ENCODE measurements at places on chromosomes 1 and 21.

- DNase-seq: no peak
Measured at GRCh38 chr1:60516996-60517395, 443.4 kb upstream of the C1orf87 start.

DNA sequence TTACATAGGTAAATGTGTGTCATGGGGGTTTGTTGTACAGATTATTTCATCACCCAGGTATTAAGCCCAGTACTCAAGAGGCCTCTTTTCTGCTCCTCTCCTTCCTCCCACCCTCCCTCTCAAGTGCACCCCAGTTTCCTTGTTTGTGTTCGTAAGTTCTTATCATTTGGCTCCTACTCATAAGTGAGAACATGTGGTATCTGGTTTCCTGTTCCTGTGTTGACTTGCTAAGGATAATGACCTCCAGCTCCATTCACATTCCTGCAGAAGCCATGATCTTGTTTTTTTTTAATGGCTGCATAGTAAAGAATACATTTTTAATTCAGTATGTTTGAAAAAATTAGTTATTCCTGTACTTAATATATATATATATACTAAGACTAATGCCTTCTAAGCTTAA lies 107.7 kb downstream of the CLDN17 start:
- DNase-seq: no peak

GRCh38 chr1:62247391-62248168 lies 52.9 kb downstream of the L1TD1 start:
- DNase-seq: peak; percentile 13

DNA sequence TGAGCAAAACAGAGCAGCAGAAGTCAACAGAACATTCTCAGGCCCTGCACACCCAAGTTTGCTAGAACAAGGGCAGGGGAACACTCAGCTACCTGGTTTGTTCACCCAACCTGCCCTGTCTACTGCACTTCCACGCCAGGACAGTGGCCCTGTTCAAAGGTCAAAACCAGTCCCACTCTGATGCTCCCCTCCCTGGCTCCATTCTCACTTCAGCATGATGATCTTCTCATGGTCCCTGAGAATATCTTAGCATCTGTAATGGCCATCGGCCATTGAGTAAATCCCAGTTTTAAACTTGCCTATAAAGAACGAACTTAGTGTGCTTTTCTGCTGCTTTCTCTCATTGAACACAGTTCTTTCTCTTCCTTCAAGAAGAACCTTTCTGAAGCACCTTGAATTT lies 293.6 kb downstream of the SMYD3 start:
- DNase-seq: no peak

DNA sequence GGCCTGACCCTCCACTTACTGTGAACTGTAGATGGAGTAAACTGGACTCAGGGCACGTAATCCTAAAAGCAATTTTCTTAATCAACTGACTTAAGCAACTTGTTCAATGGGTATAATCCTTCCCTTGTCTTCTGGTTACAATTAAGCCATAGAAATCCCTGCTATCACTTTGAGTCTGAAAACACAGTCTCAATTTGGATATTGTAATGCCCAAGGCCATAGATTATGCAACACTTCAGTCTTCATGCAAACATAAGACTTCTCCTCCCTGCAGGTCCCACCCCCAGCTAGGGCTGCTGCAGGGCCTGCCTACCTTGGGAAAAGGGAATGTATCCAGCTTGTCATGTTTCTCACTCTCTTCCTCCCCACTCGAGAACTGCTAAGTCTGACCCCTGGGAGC lies 6.2 kb upstream of the SLC5A9 start:
- DNase-seq: no peak

- DNase-seq: no peak
Measured at GRCh38 chr1:203229471-203230135, at the start of gene CHIT1. Gene CHIT1, minus strand, starts transcription at chr1:203229673. Its CDS starts 37 bp downstream, at chr1:203229636.

DNA sequence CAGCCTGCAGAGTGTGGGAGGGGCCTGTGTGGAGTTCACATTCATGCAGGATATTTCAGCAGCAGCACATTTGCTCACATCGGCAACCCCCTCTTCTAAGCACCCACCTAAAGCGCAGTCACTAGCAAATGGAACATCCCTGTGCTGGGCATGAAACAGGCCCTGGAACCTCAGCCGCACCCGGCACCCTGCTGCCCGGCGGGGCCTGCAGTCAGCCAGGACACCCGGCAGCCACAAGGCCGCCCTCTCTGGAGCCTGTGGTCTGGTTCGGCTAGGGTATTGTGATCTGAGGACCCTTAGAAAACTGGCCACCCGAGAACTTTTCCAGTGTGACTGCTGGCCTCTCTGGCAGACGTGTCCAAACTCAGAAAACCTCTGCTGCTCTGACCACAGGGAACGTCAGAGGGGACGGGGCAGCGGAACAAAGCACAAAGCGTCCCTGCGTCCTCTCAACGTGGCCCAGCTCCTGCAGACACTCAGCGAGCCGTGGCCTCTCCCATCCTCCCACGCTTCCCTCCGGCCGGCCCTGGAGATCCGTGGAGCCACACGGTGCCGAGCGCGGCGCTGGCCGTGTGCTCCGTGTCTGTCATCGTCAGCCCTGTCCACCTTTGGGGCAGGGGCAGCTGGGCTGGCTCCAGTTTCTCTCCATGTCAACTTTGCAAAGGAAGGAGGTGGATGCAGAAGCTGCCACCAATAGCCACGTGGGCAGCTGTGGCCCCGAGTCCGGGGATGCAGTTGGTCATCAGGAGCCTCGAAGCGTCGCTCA lies 175.9 kb upstream of the ARHGEF16 start:
- no peak for DNase-seq

DNA sequence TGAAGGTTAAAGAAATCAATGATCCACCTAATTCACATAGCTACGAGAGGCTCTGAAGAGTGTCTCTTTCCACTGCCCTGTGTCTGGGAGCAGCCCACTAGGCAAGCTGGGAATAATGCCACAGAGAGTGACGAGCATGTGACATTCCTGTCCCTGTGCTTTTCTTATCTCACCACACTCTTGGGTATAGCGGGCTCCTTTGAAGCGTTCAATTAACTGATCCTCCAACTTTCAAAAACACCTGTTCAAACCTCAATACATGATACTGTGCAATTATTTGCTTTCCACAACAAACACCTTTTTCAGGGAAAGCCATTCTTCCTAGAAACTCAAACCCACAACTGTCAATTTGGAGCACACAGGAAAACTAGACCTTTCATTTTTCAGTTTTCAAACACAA lies 43.4 kb downstream of the PLPP3 start:
- DNase-seq: no peak

- no peak for DNase-seq
Measured at GRCh38 chr1:150171801-150172200, 22.1 kb downstream of the PLEKHO1 start.

GRCh38 chr1:147772570-147772969 lies 12.2 kb upstream of the GJA5 start:
- no peak for DNase-seq

- no peak for DNase-seq
Measured at GRCh38 chr1:78603206-78603605, 17.0 kb upstream of the IFI44L start.

- peak; percentile 28 for DNase-seq
Measured at GRCh38 chr1:39901464-39901713, 328 bp downstream of the MYCL start.

- DNase-seq: no peak
Measured at GRCh38 chr21:32508558-32508957, 76.8 kb downstream of the TCP10L start.

GRCh38 chr1:204124639-204125038 lies 27.2 kb downstream of the ETNK2 start:
- DNase-seq: no peak

DNA sequence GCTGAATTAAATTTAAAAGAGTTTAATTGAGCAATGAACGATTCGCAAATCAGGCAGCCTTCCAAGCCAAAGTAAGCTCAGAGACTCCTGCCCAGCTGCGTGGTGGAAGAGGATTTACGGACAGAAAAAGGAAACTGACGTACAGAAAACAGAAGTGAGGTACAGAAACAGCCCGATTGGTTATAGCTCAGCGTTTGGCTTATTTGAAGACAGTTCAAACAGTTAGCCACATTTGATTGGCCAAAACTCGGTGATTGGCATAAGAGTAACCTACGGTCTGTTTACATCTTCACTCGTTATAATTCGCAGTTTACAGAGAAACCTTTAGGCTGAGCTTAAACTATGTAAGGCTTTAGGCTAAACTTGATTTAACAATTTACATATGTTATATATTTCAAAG lies 46.9 kb downstream of the CR1L start:
- DNase-seq: no peak

- DNase-seq: no peak
Measured at GRCh38 chr1:68142036-68142435, 90.3 kb downstream of the WLS start.

- DNase-seq: no peak
Measured at GRCh38 chr1:89640440-89640839, 7.5 kb downstream of the LRRC8C start.

GRCh38 chr21:39184050-39184980 lies 1.1 kb upstream of the PSMG1 start:
- no peak for DNase-seq

DNA sequence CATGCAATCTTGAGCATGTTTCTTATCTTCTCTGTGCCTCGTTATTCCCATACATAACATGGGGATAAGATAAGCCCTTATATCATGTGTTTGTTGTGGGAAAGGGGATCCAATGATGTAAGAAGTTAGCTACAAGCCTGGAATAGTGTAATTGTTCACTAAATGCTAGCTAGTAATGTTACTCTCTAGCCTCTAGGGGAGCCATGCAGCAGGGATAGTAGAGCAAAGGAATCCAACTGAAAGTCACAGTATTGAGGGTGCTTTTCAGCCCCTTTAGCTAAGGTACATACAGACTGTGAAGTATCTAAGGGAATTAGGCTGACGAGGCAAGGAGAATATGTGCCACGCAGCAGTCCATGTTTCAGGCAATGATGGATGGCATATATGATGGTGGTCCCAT lies 46.9 kb downstream of the IL23R start:
- DNase-seq: no peak

GRCh38 chr1:100627936-100628335 lies 90.0 kb downstream of the GPR88 start:
- no peak for DNase-seq

GRCh38 chr1:223543560-223543959 lies 121.9 kb downstream of the CAPN8 start:
- no peak for DNase-seq

- DNase-seq: no peak
Measured at GRCh38 chr1:154137888-154138287, 17.0 kb downstream of the NUP210L start.

DNA sequence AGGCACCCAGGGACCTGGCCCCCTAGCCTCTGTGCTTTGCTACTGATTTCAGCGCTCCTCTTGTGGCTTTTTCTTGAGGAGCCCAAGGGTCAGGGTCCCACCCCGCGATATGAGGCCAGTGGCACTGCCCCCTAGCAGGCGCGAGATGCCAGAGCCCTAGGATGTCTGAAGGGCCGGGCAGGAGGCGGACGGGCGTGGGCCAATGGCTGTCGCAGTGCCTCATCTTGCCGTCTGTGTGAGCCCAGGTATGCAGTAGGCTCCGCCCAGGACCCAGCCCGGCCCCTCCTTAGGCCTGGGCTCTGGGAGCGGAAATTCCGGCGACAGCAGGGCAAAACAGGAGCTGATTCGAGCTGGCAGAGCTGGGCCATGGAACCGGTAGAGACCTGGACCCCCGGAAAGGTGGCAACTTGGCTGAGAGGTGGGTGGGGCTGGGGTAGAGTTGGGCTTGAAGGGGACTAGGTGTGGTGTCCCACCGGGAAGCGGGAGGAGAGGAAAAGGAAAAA lies at the start of gene CNKSR1:
CNKSR1 (plus strand) TSS at position 310 of the 503 bp plus-strand sequence; CDS start at position 367, 57 bp downstream.
- DNase-seq: no peak

DNA sequence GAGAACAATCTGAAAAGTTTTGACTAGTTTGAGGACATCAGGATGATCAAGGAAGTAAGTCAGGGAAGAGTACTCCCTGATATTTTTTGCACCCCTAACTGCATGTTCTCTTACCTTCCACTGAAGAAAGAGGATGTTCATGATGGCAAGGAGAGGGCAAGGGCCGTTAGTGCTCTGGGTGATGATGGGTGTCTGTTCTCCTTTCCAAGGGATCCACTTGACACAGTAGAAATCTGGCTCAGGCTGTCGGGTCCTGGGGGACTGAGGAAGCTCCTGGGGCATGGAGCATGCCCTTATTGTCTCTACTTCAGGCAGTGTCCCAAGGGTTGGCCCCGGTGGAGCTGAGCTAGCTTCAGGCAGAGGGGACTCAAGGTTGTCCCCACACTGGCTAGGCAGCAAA lies 4.7 kb downstream of the MINDY1 start:
- DNase-seq: no peak

DNA sequence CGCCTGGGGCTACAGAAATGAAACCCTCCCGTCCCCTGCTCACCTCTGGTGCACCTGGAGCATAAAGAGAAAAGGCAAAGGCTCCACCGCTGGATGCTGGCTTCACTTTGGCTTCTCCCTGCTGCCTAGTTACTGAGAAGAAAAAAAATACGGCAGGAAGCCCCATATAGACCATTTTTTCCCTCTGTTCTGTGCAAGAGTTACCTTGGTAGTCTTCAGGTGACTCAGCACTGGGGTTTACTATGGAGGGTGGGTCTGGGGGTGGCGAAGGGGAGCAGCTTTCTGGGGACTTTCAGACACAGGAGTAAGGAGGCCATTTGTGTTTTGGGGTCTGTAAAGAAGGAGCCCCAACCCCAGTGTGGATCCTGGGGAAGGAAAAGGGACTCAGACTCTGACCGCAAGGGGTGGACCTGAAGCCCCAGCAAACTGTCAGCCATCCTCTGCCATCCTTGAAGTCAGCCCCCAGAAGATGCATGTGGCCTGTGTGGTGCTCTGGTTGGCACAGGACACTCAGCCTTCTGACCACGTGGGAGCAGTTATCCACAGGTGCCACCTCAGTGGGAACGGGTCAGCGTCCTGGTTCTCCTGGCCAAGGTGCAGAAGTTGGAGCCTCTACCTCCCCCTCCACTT lies 25.9 kb upstream of the EPS8L3 start:
- DNase-seq: no peak

DNA sequence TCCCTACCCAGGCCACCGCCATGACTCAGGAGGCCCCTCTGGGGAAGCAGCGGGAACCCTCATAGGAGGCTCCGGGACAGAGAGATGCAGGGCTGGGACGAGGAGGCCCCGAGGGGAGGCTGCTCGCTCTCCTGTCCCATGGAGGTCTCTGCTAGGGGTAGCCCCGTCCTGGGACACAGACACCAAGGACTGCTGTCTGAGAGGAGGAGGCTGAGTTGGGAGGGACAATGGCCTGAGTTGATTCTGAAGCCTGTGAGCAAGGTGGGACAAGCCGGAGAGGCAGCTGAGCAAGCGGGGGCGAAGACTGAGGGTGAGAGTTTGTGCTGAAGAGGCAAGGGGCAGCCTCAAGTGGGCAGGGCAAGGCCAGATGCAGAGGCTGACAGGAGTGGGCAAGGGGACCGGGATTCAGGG lies 17.4 kb downstream of the SLC27A3 start:
- DNase-seq: no peak

DNA sequence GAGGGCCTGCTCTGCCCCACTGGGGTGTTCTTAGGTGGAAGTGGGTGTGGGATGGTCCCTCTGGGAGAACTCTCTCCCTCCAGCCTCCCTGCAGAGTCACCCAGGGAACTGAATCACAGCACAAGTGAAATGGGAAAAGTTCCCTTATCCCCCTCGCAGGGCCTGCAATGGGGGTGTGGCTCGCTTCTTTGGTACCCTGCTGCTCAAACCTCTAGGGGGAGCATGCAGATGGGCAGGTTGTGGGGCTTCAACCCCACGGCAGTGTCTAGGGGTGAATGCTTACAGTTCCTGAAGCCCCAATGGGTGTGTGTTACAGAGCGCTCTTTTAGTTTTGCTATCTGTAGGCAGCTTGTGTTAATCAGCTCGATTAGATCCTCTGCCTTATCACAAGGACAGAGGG lies 59.0 kb upstream of the TINAGL1 start:
- no peak for DNase-seq
